ENCODE measurements at places on chromosomes 4 and X.

DNA sequence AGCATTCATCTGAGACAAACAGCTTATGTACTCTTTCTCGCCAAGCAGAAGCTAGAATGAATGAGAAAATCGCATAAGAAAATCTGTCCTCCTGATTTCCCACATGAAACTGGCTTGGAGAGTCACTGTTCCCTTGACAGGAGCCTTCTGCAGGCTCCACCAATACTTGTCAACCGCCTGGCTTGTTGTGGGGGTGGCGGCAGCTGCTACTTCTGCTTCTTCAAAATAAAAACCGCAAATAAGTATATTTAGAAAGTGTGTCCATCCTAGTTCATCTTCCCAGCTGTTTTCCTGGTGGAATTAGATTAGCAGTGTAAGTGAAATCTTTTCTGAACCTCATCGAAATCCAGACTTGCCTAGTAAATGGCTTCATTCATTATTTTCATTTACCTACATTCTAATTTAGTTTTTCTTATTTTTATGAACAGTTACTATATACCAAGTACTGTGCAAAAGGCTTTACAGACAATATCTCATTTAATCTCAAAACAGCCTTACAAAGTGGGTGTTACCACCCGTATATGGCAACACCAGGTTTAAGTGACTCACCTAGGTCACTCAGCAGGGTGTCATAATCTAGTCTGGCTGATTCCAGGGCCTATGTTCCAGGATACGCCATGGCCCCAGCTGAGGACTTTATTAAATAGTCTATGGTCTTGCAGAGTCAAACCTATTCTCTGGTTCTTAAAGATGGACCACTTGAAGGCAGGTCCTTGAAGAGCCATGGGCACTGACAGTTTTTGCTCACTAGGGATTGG, 104.6 kb upstream of the IGFBP7 start:
- no peaks in the 10 kb centered on the region for H3K4me1 ChIP-seq
- H3K27ac ChIP-seq: no peak overlapping the region
- no peak for DNase-seq
- H3K4me3 ChIP-seq: no peak overlapping the region
- no peaks in the 10 kb centered on the region for H3K36me3 ChIP-seq
- no peaks in the 10 kb centered on the region for H3K27me3 ChIP-seq

DNA sequence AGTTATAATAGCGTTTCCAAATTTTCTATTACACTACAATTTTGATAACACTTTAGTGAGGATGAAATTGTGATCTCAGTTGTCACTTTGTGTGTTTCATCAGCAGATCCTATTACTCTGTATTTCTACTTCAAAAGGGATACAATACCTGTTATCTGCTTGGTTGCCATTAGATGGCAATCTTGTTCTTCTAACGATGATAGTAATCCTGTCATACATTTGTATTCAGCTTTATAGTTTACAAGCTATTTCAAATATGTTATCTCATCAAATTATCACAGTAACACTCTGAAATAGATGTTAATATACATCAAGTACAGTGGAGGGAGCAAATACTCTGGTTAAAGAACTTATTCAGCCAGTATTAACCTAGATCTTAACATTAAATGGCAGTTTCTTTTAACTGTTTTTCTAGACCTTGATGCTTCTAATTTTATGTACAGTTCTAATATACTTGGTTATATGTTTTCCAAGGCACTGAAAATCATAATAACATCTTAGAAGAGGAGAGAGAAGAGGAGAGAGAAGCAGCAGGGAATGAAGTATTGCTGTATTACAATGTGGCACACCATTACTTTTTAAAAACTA, 292.0 kb downstream of the CCSER1 start:
- H3K36me3 ChIP-seq: no peaks in the 10 kb centered on the region
- H3K27me3 ChIP-seq: no peaks in the 10 kb centered on the region
- no peaks in the 10 kb centered on the region for H3K4me1 ChIP-seq
- no peak for DNase-seq
- H3K27ac ChIP-seq: no peak overlapping the region
- no peak overlapping the region for H3K4me3 ChIP-seq

DNA sequence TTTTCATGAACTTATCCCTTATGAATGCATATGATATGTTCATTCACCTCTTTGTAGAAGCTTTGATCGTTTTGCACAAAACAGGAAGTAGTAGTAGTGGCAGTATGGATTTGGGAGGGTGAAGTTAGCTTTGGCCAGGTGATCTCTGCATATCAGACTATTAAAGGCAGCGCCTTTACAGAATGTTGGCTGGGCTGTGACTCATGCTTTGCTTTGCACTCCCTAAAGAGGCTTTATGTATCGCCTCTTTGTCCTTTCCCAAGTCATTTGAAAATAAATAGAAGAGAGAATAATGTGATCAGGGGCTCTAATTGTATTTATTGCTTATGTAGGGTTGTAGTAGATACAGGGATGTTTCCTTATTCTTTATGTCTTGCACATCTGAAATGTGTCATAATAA, 50.4 kb downstream of the SHROOM3 start:
- no peak overlapping the region for H3K4me3 ChIP-seq
- H3K4me1 ChIP-seq: no peaks in the 10 kb centered on the region
- H3K27ac ChIP-seq: no peak overlapping the region

GRCh38 chrX:39431893-39432292, 630.6 kb downstream of the MID1IP1 start:
- H3K36me3 ChIP-seq: no peaks in the 10 kb centered on the region
- no peak overlapping the region for H3K27ac ChIP-seq
- H3K4me3 ChIP-seq: no peak overlapping the region
- DNase-seq: no peak
- no peaks in the 10 kb centered on the region for H3K4me1 ChIP-seq
- no peaks in the 10 kb centered on the region for H3K27me3 ChIP-seq

DNA sequence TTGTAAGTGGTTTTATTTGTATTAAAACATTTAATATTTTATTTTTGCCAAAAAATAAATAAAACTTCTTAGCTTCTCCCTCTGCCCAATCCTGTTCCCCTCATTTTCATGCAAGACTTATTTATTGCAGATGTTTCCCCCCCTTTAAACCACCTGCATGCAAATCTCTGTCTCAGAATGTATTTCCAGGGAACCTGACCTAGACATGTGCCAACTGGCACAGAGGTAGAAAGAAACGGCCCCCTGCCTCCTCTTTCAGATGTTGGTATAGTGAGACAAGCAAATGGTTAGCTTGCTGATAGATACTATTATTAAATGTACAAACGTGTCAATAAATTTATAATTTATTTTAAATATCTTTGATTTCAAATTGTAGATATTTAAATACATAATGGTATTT, 47.1 kb downstream of the KLF3 start:
- no peak overlapping the region for H3K27ac ChIP-seq
- no peaks in the 10 kb centered on the region for H3K36me3 ChIP-seq
- no peaks in the 10 kb centered on the region for H3K27me3 ChIP-seq

Measured in ovary (tissue), 10 donors.